ENCODE measurements at places on chromosomes 5 and 9.

GRCh38 chr9:125983681-125984080 is 236.5 kb downstream of the PBX3 start:
- no peak for DNase-seq

GRCh38 chr9:117414220-117414905 is 494 bp downstream of the ASTN2 start:
- no peak for DNase-seq

DNA sequence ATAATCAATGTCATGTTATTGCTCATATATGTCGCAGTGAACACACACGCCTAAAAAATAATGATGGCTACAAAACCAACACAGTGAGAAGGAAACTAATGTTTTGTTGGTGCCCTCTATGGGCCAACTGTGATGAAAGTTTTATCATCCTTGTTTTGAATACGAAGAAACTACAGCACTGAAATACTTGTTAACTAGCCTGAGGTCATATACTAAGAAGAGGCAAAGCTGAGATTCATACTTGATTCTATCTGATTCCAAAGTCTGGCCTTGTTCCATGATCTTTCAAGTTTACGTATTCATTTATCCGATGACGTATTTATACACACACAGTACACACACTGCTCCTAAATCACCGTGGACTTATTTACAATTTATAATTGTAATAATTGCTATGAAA is 16.1 kb upstream of the DRD1 start:
- DNase-seq, result no peak

DNA sequence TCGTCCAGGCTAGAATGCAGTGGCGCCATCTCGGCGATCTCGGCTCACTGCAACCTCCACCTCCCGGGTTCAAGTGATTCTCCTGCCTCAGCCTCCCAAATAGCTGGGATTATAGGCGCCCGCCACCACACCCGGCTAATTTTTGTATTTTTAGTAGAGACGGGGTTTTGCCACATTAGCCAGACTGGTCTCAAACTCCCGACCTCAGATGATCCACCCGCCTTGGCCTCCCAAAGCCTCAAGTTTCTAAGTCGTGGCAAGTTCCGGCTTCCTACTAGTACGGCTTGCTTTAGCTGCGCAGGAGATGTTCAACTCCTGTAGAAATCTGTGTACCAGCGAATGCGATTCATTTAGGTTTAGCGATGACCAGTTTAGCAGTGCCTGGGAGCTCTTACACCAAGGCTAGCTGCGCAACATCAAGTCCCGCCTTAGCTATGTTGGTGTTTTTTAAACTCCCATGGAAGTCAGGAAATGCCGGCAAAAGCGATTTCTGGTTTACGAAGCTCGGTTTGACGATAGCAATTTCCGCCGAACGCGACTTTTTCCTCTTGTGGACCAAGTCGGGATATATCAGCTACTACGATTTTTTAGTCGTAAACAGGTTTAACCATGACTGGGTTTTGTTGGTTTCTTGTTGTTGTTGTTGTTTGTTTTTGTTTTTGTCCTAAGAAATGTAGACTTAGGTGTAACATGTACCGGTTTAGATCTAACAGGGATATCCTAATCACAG is 46.4 kb downstream of the ANXA2R start:
- no peak for DNase-seq

- no peak for DNase-seq
Measured at GRCh38 chr9:120768886-120769285, 24.3 kb downstream of the FBXW2 start.

DNA sequence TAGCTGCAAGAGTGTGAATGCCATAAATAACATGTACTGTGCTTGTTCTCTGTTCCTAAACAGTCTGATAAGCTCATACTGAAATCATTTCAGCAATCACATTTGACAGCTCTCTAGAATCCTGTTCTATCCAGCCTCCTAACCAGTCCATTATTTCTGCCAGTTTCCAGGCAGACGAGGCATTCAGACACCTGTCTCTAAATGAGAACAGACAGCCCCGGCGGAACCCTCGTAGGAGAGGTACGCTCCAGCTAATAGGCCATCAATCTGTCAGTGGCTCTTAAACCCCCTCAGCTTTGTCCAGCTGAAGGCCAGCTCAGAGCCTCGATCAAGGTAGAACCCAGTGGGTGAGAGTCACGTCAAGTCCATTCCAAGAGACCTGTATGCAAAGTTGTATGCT is 272.3 kb downstream of the GLIS3 start:
- DNase-seq, result no peak
